ENCODE measurements at places on chromosomes 13 and 19.

DNA sequence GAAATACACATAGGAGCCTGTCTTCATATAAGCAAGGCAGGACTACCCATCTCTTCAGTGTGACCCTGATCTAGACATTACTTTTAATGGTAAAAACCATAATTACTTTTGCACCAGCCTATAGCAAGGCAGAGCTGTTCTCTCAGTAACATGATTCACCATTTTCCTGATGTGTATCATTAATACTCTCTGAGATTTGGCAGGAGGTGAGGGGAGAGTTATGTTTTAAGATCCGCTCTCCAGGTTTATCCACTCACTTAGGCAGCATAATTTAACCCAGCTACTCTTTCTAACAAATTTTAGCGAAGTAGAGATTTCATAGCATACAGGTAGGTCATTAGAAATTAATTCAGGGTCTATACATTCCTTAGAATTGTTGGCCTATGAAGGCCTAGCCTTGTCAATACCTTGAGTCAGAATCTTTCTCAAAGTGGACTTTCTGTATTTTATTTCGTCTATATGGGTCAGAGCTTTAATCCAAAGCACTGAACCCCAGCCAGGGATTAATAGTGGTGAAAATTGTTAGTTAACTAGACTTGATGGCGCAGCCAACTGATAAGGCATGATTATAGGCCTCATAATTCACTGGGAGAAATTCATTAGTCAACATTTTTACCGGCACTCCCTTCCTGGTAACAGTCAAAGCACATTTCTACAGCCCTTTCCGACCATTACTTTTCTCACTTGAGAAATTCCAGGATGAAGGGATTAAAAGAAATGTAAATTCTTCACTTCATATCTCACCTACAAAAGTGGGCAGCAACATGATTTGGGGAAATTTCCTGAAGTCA, 955.1 kb downstream of the DIAPH3 start:
- DNase-seq = no peak

DNA sequence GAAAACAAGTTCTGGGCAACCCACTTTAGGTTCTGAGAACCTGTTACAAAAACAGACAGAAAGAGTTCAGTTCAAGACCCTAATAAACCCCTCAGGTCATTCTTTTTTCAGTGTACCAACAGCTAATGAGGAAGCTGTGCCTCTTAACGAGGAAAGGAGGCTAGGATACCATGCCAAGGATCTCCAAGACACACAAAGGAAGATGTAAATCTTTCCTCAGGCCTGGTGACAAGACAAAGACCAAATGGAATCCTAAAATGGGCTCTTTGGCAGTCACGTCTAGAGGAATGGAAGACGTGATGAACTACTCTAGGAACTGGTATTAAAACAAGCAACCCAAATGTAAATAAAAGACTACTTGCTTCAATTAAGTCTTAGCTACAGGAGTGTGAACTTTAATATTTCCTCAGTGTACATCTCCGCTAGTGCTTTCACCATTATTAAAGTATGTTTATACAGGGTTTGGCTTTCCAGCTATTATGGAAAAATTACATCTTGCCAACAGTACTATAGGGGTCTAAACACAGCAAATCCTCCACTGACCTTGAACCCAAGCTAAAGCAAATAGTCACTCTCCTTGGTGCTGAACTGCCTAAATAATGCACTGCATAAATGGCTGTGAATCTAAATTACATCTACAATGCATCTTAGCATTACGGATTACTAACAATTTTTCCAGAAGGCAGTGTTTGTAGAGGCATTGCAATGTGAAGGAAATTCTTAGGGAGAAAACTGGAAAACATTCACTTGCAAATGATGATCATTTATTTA, 42.3 kb downstream of the ENOX1 start:
- DNase-seq = no peak

DNA sequence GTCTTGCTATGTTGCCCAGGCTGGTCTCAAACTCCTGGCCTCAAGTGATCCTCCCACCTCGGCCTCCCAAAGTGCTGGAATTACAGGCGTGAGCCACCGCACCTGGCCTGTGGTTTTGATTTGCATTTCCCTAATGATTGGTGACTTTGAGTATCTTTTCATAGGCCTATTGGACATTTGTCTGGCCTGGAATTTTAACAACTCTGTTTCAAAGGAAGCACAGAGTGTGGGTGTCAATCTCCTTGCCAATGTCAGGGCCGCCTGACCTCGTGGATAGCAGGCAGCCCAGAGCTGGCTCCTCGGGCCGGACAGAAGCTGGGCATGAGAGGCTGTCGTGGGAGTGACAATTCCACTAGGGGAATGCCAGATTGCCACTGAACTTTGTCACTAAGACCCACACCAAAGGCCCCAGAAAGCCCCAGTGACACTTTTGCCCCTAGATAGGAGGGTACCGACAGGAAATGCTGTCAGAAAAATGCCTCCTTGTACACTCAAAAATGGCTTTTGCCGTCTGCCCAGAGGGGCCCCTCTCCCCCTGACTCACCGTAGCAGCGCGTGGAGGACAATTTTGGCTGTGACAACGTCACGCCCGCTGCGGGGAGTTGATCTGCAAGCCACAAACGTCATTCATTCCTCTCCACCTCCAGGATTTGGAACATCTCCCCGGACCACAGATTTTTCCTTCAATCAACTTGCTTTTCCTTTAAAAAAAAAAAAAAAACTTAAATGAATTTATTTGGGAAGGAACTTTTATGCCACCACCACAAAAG, 11.7 kb upstream of the ADGRE5 start:
- peak; percentile 71 for DNase-seq

DNA sequence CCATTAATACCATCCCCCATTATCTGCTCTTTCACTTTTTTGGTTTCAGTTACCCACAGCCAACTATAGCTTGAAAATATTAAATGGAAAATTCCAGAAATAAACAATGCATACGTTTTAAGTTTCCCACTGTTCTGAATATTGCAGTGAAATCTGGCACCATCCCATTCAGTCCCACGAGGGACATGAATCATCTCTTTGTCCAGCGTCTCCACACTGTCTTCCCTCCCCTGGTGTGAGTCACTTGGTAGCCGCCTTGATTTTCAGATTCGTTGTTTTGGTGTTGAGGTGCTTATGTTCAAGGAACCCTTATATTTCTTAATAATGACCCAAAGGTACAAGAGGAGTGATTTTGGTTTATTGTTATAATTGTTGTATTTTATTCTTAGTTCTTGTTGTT, 246.1 kb downstream of the DCT start:
- no peak for DNase-seq

DNA sequence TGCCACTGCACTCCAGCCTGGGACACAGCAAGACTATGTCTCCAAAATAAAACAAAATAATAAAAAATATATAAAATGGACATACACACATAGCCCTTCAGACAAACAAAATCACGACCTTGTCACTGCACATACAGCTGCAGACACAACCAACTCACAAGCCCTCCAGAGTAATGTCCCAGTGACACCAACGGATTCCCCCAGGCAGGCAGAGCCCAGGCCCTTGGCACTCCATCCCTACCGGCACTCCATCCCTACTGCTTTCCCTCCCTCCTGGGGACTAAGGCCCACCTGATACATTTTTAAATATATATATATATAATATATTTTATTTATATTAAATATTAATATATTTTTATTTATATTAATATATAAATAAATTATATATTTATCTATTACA, 18.5 kb downstream of the ZNF101 start:
- DNase-seq = no peak

GRCh38 chr13:80131204-80131603, 209.7 kb downstream of the SPRY2 start:
- no peak for DNase-seq

- DNase-seq = no peak
Observed at GRCh38 chr13:68345963-68346531, 1115.9 kb upstream of the PCDH9 start.

GRCh38 chr13:39559847-39560246, 43.1 kb downstream of the LHFPL6 start:
- no peak for DNase-seq

- DNase-seq = no peak
Observed at GRCh38 chr19:4388337-4389063, 11.8 kb downstream of the SH3GL1 start.

GRCh38 chr13:114108141-114108761, 24.2 kb downstream of the RASA3 start:
- DNase-seq = no peak

- DNase-seq = no peak
Observed at GRCh38 chr13:37263871-37264270, 158.4 kb upstream of the CSNK1A1L start.

- no peak for DNase-seq
Observed at GRCh38 chr13:43200736-43201135, 177.3 kb downstream of the DNAJC15 start.

DNA sequence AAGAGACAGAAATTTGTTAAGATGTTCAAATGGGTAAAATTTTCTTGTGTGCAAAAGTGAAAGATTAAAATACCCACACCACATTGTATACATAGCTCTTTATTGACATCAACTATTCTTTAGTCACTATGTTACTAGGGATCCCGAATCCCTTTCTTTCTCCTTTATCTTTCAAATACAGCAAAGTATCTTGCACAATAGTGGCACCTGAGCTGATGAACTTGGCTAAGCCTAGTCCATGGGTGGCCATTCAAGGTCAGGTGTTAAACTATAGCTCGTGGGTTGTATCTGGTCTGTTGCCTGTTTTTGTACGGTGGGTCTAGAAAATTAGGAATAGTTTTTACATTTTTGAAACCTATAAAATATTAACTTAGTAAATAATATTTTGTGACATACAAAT, 210.9 kb downstream of the SLITRK6 start:
- DNase-seq = no peak

- peak; percentile 74 for DNase-seq
Observed at GRCh38 chr19:862581-863314, 3.3 kb downstream of the CFD start.

DNA sequence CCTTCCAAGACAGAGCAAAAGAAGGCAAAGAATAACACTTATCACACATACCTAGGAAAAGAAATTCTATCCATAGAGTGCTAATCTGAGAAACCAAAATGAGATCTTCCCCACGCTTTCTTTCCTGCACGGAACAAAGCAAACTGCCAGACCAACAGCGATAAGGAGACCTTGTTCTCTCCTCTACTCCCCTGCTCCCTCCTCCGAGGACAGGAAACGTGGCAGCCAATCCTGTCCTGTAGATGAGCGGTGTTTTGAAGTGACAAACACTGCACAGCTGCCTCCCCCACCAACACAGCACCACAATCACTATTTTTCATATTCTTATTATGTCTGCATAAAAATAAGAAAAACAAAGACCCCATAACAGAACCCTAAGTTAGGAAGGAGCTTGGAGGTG, 113.9 kb upstream of the IRS2 start:
- DNase-seq = no peak

- no peak for DNase-seq
Observed at GRCh38 chr19:43957891-43958290, 6.9 kb downstream of the ZNF221 start.

GRCh38 chr19:55495646-55496349, 7.6 kb downstream of the SSC5D start:
- no peak for DNase-seq

DNA sequence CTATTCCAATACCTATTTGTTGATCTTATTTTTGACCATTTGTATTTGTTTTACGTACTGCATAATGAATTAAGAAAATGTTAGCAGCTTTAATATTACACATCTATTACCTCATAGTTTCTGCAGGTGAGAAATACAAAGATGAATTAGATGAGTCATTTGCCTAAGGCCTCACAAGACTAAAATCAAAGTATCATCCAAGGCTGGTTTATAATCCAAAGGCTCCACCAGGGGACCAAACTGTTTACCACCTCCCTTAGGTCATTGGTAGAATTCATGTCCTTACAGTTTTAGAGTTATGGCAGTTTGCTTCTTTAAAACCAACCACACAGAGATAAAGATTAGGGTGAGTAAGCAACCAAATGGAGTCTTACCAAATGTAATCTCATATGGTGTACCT, 848.1 kb downstream of the SLITRK6 start:
- no peak for DNase-seq

DNA sequence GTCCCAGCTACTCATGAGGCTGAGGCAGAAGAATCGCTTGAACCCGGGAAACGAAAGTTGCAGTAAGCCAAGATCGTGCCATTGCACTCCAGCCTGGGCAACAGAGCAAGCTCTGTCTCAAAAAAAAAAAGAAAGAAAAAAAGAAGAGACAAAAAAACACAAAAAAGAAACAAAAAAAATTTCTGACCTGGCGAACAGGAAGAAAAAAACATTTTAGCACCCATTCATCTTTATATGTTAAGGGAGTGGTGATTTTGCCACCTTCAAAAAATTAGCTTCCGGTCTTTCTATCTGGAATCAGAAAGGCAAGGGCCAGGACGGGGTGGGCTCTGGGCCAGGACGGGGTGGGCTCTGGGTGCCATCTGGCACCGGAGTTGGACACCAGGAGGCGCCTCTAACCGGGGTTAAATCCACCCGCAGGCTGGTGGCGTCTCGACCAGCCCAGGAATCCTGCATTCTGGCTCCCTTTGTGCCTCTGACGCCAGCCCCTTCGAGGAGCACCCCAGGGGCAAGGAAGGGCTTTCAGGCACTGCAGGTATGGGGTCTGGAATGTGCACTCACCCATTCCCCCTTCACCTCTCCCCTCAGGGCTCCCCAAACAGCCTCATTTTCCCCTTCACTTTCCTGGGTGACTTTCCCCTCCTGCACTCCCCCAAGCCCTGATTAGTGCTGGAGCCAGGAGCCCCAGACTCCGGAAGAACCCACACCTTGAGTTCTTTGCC, 10.4 kb upstream of the ZSWIM4 start:
- DNase-seq = peak; percentile 71

GRCh38 chr19:54439174-54439851, 9.7 kb upstream of the LENG8 start:
- DNase-seq = no peak

DNA sequence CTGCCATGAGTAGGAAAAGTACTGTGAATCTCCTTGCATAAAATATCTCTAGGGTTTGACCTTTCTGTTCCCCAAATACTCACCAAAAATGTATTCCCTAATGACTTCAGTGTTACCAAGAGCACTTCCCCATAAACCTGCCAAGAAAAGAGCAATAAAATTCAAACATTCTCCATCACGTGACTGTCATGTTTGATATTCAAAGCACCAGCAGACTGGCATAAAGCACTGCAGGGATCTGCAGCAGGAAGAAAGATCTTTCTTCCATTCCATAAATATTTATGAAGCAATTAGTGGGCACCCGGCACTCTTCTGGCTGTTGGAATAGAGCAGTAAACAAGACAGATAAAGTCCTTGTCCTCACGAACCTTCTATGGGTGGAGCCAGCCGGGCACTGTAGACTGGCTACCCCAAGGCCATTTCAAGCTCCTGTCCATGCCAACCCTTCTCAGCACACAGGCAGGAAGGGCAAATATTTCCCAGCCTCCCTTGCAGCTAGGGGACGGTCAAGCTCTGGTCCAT, 20.3 kb downstream of the PLA2G4C start:
- no peak for DNase-seq

- no peak for DNase-seq
Observed at GRCh38 chr13:111854403-111854802, 212.5 kb upstream of the SOX1 start.

Data from activated naive CD4-positive, alpha-beta T cell (primary cell).